Kidney glomerular epithelial cell (primary cell): ENCODE measurements at places on chromosomes 3 and 15.
A peak's percentile ranks its signal among the peaks of the same experiment; 100 is the strongest.

DNA sequence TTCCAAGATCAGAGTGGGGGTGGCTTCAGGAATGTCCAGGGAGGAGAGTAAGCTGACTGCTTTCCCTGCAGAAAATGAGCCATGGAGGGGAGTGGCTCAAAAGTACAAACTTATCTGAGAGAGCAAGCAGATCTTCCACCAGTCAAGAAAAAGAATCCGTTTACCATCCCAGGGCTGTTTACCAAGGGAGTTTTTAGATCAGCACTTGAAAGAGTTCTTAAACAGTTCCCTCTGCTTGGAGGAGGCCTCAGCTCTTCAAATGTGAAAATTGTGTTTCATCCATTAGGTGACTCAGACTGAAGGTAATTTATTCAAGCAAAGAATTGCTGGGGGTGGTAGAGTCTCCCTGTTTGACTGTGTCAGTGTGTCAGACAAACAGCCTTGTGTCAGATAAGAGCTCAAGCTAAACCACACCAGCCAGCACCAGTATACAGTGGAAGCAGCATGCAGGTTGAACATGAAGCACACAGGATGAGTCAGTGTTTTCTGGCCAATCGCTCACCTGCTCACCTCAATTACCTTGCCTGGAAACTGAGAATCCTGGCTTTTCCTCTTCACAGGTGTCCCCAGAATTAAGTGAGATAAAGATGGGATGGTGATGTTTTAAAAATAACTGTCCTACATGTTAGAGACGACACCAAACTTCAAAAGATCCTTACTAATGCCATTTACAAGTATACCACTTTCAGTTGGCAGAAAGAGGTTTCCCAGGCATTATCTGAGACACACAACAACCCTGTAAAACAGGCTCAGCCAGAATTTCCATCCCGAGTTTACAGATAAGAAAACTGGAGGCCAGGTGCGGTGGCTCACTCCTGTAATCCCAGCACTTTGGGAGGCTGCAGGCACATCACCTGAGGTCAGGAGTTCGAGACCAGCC lies 21.7 kb downstream of the SH3BP5 start:
- DNase-seq = peak; percentile 92

- no peak for DNase-seq
Observed at GRCh38 chr3:177523872-177524438, 326.7 kb upstream of the TBL1XR1 start.

GRCh38 chr15:87910301-87910700 lies 346.2 kb downstream of the NTRK3 start:
- no peak for DNase-seq

DNA sequence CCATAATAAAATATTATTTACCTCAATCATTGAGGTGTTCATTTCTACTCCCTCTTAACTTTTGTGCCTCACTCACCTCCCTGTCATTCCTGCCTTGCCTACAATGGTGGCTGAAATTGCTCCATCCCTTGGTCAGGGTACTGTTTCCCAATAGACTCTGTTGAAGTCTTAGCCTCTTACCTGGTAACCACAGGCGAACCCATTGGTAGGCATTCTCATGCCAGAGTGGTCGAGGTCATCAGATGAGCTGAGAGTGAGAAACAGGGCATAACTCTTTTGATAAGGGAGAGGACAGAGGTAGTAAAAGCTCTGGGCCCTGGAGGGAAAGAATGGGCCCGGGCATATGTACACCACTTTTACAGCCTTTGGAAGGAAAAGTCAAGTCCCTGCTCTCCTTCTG lies 265.6 kb downstream of the ARRDC4 start:
- DNase-seq = no peak

- DNase-seq = no peak
Observed at GRCh38 chr3:28151608-28152228, 89.7 kb upstream of the CMC1 start.

DNA sequence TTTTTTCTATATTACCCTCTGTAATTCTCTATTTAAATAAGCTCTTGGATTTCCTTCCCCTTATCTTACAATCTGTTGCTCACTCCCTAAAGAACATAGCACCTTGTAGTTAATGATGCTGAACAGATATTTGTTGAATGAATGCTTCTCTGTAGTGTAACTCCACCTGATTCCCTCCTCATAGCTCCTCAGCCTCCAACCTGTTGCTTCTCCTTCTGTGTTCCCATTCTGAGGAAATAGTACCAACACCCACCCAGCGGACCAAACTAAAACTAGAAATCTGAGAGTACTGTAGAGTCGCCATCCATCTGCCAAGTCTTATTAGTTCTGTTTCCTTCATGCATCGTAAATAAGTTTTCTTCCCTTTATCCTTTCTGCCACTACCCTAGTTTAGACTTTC lies 55.5 kb upstream of the GNB4 start:
- no peak for DNase-seq

DNA sequence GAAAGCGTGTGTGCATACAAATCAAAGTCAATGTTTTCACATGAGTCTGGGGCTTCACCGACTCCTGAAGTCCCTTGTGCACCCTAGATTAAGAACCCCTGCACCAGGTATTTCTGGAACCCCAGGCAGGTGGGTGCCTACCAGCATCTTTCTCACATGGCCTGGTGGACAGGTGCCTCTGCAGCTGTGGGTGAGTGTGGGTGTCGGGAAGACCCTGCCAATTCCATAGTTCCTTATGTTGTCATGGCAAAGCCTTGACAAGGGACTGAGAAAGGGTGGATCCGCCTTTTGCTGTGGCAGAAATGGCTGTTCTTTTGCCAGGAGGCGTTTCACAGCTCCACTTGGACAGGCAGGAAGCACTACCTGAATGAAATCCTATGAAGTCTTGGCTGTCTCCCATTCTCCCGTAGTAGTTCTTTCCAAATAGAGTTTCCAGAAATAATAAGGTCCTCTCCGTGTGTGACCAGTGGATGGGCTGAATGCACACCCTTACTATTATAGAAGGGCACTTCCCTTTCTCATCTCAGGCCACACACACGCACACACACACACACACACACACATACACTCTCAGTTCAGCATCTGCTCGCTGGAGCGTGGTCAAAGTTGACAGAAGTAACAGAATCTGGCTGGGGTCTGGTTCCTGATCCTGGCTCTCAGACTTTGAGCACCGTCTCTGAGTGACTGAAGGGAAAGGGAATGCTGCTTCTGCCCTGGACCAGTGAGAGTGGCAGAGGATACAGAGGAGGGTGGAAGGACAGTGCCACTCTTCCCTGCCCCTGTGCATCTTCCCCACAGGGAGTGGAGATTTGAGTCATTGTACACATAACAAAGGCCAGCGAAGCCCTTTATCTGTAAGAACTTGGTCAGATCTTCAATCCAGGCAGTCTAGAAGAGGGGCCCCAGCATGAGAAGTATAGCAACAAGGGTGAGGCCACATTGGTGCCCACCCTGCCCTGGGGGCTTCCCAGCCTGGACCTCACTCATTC lies 38.7 kb downstream of the PDIA5 start:
- DNase-seq = no peak

DNA sequence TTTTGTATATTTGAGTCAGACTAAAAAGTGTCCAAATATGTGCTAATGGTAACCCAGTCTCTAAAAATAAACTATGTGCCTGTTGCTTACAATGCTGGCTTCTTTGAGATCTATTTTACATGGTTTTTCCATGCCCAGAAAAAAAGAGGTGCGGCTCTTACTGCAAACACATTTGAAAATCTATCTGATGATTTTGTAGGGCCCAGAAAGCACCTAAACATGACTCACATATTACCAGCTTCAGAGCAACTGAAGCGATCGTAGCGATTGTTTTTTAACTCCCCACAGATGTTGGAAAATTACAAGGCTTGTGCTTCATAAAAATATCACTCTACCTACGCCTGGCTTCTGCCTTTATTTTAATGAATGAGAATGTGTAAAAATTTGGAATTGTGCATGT lies 53.5 kb downstream of the SUCNR1 start:
- DNase-seq = no peak

DNA sequence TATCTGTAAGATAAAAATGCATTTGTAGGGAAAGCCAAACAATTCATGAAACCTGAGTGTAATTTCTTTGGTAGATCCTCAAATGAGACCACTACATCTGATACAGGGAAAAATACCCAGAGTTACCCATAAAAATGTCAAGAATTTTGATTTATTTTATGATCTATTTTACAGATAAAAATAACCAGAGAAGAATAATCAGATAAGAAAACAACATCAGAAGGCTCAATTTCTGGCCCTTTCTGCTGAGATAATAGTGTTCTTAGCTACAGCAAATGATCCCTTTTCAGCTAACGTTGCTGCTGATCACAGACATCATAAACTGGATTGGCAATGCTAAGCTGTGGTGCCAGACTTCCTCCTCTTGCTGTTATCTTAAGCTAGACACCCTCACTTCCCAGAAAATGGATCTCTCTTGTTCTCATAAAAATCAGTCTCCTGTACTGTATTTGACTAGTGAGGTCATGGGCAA lies 21.3 kb upstream of the TMEM108 start:
- DNase-seq = no peak

DNA sequence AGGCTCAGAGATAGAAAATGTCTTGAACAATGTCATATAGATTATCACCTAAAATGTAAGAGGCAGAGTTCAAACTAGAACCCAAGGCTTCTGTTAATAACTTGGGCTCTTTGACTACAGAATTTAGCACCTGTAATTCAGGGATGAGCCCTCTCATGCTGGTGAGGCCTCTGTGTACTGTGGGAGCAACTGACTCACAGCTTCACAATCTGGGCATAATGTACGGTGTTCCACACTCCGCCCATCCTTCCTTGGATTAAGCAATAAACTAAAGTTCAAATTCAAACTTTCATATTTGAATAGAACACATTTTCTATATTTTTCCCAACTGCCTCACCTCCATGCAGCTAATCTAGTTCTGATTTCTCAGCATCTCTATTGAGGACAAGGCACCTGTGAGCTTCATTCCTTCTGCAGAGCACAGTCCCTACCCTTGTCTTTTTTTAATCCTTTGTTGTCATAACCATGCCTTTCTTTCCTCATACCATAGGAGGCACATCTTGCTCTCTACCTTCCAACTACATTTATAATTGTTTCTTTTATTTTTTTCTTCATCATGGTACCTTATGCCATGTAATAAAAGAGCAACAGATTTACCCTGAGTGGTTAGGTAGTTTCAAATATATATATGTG lies 392.1 kb downstream of the NLGN1 start:
- DNase-seq = no peak
